HL-60 (cell line): ENCODE measurements at places on chromosomes 5 and 9.

- DNase-seq = no peak
These were observed 260.3 kb downstream of the TMEM167A start for GRCh38 chr5:82816926-82817325.

- no peak for DNase-seq
These were observed 12.8 kb upstream of the NIPAL4 start for GRCh38 chr5:157447201-157447637.

DNA sequence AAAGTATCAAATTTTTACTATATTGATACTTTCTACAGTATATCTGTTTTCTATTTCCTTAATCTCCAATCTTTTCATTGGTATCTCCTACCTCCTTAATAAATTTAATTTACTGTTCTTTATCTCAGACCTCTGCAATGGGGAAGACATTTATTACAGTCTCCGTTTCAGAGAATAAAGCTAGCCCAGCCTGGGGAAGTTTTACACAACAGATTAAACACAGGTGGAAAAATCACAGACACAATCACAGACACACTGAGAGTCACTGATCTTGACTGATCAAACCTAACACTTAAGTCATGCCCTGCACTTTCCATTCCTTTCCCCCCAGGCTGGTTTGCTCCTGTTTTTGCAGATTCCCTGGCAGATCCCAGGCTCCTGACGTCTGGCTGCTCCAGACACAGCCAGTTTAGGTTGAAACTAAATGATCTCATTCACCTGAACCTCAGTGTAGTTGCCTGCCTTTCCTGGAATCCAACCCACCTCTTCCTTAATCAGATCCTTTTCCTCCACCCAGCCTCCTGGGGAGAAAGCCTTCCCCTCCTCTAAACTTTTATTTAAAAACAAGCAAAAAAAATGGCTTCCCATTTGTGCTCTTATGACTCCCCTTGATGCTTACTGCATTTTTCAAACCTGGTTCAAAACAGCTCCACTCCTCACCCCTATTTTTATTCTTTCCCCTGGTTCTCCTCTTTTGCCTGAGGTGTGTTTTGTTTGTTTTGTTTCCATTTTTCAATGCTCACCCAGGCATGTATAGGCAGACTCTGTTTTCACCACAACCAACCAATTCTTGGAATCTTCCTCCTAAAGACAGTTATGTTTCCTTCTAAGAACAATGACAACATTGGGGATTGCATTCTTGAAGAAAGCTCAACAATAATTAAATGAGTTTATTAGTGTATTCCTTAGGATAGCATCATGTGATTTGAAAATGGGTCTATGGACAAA, 29.5 kb upstream of the OSMR start:
- no peak for DNase-seq

GRCh38 chr5:88145611-88146467, 122.8 kb downstream of the TMEM161B start:
- no peak for DNase-seq

DNA sequence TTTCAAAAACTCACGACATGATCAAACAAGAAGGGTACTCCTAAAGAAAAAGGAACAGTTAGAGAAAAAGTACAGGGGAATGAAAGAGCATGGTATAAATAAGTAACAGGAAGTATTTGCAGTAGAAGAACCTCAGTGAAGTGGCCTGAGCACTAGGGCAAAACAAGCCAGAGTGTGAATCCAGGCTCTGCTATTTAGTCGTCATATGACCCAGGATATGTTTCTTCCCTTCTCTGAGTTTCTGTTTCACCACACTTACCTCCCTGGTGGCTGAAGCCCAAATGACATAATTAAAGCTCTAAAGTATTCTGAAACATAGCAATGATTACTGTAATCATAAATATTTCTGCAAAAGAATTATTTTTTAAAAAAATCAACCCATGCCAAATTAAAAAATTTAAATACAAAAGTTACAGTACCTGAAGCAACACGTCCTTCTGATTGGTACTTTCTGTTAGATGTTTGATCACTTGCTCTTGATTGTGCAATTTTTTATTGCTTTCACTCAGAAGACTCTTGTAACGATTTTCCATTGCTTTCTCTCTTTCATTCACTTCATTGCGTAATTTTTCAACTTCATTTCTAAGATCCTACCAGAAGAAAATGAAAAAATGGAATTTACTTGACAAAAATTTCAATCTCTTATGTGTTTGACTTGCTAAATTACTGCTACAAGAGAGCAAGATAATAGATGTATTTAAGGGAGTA, 88.9 kb downstream of the CDK5RAP2 start:
- peak; percentile 58 for DNase-seq

- no peak for DNase-seq
These were observed 55.7 kb downstream of the NR3C1 start for GRCh38 chr5:143347698-143348344.

DNA sequence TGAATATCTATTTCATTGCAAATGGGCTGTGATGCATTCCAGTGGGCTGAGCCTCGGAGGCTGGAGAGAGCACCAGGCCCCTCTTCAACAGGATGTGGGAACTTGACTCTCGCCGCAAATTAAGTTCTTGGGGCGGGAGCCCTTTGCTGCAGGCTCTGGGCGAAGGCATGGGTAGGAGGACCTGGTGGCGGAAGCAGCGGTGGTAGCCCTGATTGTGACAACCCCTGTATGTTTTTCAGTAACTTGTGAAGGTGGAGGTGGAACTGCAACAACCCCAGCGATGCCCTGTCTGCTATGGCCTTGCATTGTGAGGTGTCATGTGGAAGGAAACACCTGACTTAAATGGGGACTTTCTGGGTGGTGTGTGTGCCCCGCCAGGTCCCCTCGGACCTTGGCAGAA, 9.4 kb downstream of the FYB1 start:
- DNase-seq = peak; percentile 89

DNA sequence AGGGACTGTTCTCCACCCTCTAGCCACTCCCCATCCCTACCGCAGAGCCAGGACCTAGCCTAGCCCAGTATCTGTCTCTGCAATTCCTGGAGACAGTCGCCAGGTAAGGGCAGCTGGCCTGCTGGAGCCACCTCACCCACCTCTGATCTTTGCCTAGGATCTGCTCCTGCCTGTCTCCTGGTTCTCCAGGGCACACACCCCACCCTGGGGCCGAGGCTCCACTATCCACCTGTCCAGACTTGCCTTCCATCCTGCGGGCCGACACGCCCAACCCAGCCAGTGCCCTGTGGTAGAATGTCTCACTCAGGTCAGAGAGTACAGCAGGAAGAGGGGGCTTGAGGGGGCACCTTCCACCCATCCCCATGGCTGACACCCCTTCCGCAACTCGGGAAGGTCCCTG, 15.7 kb upstream of the AQP7 start:
- no peak for DNase-seq

DNA sequence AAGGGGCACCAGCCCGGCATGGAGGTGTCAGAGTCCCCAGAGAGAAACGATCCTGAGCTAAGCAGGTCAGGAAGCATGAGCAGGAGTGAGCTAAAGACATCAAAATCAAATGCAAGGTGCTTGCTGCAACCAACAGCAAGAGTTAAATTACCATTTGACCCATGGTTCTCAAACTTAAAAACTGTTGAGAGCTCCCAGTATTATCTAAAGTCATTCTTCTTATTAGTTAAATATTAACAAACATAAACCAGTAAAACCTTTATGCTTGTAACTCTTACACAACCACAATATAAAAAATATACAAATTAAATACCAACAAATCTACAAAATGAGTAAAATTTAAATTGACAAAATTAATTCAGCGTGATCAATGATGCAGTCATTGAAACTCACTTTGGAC, 51.5 kb downstream of the FANCC start:
- DNase-seq = no peak

DNA sequence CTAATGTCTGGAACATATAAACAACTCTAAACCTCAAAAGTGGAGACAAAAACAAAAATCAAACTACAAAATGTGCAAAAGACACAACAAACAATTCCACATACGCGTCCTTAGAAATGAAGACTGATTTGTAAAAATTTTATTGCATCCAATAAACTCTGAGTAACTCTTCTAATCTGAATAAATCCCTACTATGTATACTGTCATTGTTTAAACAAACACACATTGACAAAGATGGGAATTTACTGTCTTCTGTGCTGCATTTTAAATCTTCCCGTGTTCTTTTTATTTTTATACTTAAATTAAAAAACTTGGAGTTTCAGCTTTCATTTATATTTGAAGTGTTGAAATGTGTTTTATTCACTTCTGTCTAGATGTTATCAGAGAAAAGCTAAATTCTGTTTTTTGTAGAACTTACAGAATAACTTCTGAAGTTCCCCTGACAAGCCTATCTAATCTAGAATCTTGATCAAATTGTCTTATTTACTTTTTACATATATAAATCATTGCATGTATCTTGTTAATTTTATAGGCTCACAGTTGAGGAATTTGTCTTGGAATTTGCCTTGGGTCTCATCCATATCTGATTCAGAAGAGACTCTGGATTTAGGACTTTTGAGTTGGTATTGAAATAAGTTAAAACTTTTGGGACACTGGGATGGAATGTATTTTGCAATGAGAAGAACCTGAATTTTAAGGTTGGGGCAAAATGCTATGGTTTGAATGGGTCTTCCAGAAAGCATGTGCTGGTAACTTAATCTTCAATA, 2064.4 kb upstream of the C9orf72 start:
- no peak for DNase-seq
